ENCODE measurements at places on chromosomes 13 and 19.

GRCh38 chr13:44068737-44069136 is 189.0 kb downstream of the LACC1 start:
- DNase-seq, result no peak

DNA sequence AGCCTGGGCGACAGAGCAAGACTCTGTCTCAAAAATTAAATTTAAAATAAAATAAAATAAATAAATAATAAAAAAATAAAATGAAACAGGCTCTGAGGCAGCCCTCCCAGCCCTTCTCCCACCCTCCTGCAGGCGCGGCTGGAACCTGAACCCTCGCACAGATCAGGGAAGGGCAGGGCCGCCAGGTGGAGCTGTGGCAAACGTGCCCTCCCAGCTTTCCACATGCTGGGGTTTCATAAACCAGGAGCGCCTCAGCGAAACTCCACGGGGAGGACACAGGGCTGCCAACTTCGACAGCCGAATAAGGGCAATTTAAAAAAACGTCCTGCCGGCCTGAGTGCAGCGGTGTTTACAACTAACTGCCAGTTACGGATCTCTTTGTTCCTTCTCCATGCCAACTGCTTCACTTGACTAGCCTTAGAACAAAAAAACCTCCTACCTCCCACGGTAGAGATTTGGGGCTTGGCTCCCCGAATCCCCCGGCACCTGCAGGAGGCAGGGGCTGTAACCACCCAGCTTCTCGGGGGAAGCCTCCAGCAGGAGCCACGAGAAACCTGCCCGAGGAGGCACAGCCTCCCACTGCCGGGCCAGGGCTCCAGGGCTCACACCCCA is 15.9 kb downstream of the ZNF787 start:
- no peak for DNase-seq

DNA sequence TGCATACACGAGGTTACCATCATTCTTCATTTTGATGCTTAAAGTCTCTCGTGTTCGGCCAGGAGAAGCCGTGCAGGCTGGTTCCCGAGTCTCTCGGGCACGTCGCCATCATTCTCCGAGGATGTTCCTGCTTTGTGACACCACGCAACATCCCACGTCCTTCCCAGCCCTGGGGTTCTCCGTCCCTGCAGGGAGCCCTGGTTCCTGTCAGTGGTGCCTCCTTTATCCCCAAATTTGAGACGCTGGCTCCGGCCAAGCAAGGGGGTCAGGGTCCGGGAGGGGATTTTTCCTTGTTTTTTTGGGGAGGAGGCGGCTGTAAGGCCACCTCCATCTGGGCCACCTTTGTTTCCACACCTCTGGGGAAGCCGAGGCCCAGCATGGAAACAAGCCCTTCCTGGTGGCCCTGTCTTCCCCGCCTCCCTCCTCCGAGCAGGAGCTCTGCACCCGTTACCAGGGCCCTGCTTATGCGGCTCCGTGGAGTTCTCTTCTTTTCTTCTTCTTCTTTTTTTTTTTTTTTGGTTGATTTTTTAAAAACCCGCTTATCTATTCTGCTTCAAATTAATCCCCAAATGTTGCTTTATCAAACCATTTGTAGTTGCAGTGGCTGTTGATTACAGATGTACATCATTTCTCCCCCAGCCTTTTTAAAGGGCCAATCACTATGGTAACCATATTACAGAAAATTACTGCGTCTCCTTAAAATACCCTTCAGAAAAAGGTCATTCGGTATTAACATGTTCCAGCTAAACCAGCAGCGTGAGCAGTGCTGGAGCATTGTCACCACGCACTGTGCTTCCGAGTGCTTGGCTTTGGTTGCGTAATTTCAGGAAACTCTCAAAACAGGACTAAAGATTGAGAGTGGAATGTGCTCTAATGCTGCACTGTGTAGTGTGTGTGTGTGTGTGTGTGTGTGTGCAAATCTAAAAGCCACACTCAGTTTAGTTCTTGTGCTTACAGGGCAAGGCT is 50.4 kb downstream of the TEX29 start:
- no peak for DNase-seq

DNA sequence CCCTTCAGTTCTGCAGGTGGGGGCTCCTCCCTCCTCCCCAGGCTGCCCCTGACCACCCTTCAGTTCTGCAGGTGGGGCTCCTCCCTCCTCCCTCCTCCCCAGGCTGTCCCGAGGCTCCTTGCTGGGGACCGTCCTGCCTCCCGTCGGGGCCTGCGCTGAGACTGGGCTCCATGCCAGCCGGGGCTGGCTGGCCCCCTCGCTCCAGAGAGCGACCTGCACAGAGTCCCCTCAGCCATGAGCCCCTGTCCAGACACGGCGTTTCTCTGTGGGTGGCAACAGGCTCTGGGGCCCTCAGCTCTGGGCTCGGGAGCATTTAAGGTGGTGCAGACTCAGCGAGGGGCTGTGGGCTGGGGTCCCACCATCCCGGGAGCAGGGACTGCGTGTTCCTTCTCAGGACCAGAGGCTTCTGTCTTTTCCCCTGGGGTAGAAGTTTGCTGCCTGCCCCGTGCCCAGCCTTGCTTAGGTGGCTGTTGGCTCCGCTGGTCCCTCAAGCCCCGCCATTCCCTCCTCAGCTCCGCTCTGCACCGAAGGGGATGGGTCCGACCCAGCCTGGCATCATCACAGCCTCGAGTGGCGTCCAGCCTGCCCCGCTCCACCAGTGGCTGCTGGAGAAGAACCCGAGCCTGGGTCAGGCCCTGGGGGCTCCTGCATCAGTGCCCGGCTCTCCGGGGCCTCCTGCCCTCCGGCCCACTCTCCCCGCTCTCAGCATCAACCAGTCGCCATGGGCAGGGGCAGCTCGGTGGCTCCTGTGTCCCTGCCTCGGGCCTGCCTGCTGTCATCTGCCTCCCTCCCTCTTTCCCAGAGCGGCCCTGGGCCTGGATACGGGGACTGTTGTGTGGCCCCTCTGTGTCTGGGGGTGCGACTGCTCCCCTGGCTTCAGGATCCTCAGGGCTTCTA is 27.6 kb downstream of the CSNK1G2 start:
- DNase-seq, result no peak

DNA sequence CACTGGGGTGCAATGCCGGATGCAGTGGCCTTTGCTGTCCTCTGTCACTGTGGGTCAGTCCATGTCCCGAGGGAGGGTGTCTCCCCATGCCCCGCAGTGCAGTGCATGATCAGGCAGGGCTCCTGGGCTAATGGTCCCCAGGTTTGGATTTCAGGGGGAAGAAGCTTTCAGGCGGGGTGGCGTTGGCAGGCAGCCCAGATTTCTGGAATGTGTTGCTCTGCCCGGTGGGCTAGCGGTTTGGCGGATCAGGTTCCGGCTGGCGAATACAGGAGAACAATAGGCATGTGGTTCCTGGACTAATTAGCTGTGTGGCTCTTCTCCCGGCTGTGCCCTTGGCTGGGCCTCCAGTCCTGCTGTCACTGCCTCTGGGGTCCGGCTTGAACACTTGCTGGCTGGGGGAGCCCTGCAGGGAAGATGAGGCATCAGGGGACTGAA is 141.3 kb downstream of the FGF9 start:
- no peak for DNase-seq

DNA sequence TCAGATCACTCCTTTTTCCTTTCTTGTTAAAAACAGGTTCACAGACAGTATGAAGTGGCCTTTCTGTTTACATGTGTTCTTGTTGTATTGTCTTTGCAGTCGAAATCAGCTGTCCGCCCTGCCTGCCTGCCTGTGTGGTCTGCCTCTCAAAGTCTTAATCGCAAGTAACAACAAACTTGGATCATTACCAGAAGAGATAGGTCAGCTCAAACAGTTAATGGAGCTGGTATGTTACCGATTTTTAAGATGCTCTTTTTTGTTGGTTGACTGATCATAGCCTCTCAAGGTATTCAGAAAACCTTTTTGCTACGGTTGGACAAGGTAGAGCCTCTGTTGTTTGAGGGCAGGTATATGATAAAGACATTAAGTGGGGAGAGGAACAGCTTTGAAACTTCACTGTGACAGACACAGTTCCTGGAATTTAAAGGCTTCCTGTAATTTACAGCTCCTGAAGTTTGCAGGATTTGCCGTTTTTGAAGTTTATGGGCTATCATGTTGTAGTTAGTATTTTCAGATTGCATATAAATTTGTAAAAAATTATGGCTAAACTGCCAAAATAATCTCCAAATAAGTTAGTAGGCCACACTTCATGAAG is 116.1 kb downstream of the LRCH1 start:
- no peak for DNase-seq

DNA sequence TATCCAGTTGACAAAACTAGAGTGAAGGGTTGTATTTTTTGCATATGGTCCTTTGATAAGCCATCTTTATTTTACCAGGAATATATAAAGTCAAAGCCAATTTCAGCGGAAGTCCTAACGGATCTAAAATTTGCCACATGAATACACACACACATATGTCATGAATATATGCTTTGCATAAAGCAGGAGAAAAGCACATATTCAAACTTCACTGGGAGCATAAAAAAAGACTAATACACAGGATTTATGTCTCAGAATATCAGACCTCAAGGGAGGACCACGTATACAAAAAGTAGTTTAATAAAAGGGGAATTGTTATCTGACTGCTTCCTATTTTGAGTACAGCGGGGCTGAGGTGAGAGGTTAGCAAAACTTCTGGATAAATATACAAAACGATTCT is 308.7 kb downstream of the PCDH9 start:
- DNase-seq, result no peak

- DNase-seq, result no peak
These were observed 4.0 kb upstream of the PNMA8B start for GRCh38 chr19:46499692-46500091.

GRCh38 chr19:1254530-1255185 is 6.3 kb downstream of the MIDN start:
- DNase-seq, result no peak

GRCh38 chr13:60396783-60397703 is at the start of gene TDRD3:
TDRD3 (plus strand) TSS chr13:60397220; CDS start chr13:60397365, 145 bp downstream.
- DNase-seq, result peak; percentile 84

DNA sequence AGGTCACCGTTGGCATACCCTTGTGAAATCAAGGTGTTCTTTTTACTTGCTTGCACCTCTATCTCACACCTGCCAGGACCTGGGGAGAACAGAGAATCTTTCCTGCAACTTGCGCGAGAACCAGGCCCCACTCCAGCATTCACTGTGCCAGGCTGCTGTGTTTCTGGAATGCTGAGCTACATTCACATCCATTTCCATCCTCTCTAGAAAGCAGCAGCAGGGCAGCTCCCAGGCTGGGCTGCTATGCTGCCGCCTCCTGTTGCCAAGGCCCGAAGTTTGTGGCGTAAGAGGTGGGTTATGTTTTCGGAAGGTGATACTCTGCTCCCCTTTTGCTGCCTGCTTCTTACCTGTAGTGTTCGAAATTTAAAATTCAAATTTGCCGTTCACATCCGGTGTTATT is 464.1 kb downstream of the KLF5 start:
- DNase-seq, result no peak

DNA sequence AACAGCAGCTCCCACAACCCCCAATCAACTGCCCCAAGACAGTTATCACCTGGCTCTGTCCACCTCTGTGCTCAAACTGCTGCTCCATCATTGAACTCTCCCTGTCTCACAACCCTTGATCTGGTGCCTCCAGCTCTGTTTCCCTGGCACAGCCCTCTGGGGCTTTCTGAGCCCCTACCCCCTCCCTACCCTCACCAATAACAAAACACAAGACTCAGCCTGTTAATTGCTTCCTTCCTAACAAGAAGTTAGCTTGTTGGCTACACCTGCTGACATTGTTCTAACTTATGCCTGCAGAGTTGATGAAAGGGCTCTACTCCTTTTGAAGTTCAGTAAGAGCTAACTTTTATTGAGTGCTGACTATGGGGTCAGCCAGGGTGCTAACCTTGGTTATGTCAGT is 99.4 kb upstream of the FNDC3A start:
- DNase-seq, result no peak
